ENCODE measurements at places on chromosomes 11 and 22.

DNA sequence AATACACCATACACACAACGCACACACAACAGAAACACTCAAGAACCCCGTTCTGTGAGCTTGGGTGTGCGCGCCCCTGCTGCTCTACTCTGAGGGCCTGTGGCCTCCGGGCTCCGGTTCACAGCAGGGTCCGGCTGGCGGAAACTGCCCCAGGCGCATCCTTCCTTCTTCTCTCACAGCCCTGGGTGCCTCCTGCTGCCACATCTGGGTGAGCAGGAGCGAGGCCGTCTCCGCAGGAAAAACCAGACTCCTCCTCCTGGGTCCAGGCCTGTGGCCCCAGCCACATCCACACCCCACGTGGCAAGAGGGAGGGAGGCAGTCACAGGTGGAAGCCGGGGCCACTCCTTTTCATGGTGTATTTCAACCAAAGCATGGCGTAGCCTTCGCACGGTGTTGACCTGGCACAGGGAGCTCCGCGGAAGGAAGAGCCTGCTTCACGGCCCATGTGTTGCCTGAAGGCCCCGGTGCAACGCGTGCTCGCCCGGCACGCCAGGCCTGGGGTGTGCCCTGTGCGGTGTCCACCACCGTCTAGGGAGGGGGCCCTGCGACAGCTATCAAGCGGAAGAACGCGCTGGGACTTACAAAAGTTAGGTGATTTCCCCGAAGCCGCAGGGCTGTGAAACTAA is 1502.7 kb downstream of the TBC1D22A start:
- DNase-seq, result no peak

DNA sequence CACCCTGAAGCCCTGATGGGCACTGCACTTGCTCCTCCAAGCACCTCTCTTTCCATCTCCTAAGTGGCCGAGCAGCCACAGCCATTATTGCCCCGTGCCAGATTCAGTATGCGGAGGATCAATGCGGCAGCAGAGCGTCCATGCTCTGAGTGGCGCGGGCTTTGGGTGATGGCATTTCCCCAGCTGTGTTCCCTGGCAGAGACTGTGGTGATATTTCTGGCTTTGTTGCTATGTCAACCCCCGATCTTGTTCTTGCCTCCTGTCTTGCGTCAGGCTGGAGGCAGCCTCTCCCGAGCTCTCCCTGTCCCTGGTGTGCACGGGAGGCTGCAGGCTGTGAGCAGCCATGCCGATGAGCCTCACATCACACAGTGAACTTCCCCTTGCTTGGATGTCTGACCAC is 1018.6 kb downstream of the TBC1D22A start:
- DNase-seq, result no peak

- no peak for DNase-seq
Observed at GRCh38 chr11:75760710-75761493, 7.7 kb upstream of the DGAT2 start.

GRCh38 chr11:91776655-91777054 is 448.0 kb upstream of the FAT3 start:
- DNase-seq, result no peak

DNA sequence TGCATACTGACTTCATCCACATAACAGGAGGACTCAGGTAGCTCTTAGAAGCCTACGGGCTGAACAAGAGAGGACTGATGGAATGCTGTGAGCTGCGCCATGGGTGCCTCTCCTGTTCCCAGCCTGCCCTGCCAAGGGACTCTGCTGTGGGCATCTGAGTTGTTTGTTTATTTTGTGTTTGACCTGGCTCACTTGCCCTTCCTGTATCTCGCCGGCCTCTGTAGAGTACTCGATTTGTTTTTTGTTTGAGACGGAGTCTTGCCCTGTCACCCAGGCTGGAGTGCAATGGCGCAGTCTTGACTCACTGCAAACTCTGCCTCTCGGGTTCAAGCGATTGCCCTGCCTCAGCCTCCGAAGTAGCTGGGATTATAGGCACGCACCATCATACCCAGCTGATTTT is 1.8 kb downstream of the TTC38 start:
- no peak for DNase-seq

DNA sequence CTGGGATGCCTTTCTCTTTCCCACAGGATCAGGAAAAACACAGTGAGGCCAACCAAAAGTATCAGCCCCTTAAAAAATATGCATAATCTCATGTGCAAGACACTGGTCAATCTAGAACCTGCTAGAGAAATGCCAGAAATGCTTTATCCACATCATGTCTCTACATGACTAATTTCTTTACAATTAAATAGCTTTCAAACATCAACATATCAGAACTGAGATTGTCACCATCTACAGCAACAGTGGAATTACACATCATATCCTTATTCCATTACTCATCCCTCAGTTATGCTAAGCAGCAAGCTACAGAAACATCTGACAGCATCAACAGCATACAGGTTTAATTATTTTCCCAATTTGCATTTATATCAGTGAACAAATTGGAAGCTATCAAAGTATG is 78.8 kb downstream of the DDIAS start:
- no peak for DNase-seq

GRCh38 chr11:117569911-117570310 is 227.1 kb downstream of the DSCAML1 start:
- no peak for DNase-seq

DNA sequence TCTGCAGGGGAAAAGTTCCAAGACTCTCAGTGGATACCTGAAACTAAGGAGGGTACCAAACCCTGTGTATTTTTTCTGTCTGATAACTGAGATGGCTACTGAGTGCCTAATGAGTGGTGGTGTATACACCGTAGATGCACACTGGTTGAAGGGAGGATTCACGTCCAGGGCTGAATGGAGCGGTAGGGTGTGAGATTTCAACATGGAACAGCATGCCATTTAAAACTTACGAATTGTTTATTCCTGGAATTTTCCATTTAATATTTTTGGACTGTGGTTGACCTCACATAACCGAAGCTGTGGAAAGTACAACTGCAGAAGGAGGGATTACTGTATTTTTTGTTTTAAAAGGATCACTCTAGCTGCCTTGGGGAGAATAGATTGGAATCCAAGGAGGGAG is 322.5 kb upstream of the SORL1-AS1 start:
- no peak for DNase-seq

- no peak for DNase-seq
Observed at GRCh38 chr22:42957544-42957943, 57.4 kb downstream of the PACSIN2 start.

GRCh38 chr11:68212421-68213134 is 518 bp downstream of the KMT5B start:
- DNase-seq, result peak; percentile 47

GRCh38 chr11:118435893-118436624 is at the start of gene KMT2A:
KMT2A (plus strand) TSS chr11:118436492; CDS start chr11:118436513, 21 bp downstream.
- DNase-seq, result peak; percentile 94

DNA sequence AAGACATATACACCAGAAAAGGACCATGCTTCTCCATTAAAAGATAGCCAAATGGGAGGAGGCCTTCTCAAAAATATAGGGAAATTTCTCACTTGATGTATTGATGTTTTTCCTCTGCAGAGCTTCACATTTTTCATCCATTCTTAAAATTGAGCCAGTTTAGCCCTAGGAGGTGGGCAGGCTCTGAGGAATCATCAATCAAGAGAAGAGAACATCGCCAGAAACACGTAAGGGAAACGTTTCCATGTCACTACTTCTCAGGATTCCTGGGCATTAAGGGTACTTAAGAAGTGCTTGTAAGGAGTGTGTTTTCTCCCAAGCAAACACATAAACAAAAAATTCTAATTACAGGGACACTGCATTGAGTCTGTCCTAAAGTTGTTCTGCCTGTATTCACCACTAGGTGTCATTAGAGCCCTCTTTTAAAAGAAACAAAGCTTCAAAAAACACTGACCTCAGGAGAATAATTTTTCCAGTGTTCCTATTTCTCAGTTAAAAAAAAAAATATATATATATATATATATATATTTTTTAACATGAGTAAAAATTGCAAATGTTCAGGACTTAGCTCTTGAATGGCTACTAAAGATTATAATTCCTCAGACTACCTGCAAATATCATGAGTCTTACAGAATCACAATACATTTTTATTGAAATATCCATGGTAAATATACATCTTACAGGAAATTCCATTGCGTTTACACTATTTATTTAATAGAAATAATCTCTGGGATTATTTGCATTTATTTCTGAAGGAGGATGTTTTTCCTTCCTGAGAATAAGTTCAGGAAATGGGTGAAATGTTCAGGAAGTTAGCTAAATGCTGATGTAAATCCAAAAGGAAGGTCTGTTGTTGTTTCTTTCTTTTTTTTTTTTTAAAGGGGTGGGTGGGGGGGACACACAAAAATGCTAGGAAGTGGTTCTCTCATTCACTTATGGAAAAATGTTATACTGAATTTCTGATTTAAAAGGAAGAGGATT is 16.0 kb downstream of the FZD4 start:
- DNase-seq, result no peak

- DNase-seq, result no peak
Observed at GRCh38 chr11:121048464-121049233, 24.7 kb downstream of the TBCEL start.

DNA sequence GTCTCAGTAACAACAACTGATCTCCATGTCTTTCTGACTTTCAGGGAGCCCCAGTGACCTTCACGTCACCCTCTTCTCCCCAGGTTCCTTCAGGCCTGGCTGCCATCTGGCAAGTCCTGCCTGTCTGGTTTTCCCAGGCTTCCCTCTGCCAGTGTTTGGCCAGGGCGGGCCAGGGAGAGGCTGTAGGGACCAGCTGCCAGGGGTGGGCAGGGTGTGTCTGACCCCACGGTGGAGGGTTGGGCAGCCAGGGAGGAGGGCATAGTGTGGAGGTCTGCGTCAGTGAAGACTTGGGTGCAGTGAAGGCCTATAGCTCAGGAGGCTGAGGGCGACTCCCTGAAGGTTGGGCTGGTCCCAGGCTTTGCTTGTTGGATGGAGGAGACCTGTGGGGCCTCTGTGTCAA is 11.9 kb upstream of the MRGPRX2 start:
- DNase-seq, result no peak

DNA sequence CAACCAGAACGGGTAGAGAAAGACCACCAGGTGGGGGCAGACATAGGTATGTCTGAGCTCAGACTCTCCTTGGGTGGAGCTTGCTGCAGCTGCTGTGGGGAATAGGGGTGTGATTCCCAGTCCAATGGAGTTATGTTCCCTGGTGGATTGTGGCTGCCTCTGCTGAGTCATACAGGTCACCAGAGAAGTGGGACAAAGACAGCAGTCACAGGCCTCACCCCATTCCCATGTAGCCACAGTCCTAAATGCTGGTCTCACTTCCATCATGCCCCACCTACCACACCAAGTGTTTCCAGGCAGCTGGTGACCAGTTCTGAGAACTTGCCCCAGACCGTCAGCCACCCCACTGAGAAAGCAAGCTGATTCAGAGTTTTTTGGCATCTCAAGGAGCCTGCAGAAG is 17.5 kb downstream of the OR52E5 start:
- no peak for DNase-seq

- DNase-seq, result no peak
Observed at GRCh38 chr11:116888024-116888423, 50.6 kb upstream of the APOA1 start.

DNA sequence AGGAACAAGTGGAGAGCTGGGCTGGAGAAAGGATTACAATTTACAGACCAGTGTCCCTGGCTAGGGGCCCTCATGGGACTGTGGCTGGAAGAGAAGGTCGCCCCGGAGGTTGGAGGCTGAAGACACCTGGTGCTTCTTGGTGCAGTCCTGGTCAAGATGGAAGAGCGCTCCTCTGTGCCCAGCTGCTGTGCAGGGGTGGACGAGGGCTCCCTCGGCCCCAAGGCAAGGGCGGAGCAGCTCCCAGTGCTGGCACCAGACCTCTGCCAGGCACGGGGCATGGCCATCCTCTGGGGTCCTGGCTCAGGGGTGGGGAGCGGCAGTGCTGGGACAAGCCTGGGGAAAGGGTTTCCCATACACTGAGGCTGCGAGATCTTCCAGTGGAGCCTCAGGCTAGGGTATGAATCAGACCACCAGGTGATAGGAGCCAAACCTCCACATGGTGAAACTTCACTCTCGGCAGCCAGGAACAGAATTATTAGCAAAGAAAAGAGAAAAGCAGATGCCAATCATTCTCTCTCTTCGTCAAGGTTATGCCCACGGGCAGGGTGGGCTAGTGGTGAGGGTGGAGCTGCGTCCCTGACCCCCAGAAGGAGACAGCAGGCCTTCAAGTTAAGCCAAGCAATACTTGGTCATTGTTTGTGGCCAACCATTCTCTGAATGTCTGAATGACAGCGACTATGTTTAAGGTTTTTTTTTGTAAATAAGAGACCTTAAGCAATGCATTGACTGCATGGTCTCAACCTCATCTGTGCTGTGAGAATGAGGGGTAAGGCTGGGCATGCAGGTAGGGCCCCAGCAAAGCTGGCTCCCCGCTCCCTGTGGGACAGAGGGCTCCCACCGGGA is 32.1 kb downstream of the PPM1F start:
- no peak for DNase-seq

DNA sequence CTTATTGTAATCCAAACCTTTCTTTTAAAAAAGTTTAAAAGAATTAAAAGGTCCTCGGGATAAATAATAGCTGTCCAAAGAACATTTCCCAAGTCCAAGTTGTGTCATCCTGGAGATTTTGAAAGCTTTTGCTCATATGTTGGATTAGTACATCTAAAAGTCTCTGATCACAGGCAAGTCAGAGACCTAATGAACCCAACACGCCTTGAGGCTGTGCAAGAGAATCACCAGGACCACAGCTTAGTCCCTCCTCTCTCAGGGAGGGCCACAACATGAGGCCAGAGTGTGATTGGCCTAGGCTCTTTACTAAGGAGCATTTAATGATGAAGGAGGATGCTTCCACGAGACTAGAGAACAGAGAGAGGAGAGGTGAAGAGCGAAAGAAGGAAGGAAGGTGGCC is 98.7 kb upstream of the OR5AK2 start:
- no peak for DNase-seq

DNA sequence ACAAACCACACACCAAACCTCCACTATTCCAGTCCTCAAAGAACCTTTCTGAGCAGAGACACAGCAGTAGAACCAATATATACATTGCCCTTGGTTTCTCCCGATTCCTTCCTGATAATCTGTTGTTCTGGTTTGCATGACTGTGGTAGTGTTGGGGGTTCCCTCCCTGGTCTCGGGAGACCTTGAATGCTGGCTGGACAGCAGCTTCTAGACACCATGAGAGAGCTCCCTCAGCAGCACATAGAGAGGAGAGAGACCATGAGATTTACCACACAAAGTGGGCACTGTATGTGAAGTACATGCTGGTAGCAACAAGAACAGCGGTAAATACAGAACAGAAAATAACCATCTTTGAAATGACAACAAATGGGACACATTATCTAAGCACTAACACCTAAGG is 2.6 kb downstream of the C11orf91 start:
- no peak for DNase-seq

- no peak for DNase-seq
Observed at GRCh38 chr22:24518771-24519485, 23.8 kb downstream of the UPB1 start.

GRCh38 chr11:6258571-6259081 is 1.0 kb upstream of the CCKBR start:
- no peak for DNase-seq
